ENCODE measurements at places on chromosomes 12 and 14.

DNA sequence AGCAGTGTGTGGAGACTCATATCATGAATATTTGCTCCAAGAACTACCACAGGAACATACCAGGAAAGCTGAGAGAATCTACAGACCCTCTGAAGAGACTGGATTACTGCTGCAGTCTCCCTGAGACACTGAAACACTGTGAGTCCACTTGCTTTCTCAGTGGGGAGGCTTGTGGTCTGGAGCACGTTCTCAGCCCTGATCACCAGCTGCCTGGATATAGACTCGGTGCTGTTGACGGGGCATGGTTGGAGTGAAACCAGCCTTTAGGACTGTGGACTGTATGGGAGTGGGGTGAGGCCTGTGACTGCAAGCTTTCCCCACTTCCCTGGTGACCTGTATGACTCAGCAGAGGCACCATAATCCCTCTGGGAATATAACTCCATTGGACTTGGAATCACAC lies 525.8 kb upstream of the FBXO33 start:
- no peak for DNase-seq

GRCh38 chr12:93061473-93062419 lies 132.7 kb upstream of the EEA1 start:
- no peak for DNase-seq

DNA sequence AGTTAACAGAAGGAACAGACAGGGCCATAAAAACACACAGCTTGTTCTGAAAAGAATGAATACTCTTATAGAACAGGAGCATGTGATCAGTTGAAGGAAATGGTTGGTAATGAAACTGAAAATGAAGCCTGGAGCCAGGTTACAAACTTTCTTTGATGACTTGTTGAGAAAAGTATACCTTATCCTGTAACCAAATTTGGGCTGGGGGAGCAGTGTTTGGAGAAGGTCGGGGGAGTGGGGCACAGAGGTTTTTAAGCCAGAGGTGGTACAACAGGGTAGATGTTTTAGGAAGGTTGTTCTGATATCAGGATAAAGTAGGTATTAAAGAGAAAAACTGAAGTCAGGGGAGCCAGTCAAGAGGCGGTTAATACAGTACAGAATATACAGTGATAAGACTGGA lies 8.2 kb downstream of the GOLT1B start:
- no peak for DNase-seq

- DNase-seq: no peak
These were observed 110.0 kb downstream of the ARF6 start for GRCh38 chr14:50002926-50003212.

- DNase-seq: no peak
These were observed 1126.1 kb downstream of the TMEM121 start for GRCh38 chr14:106652494-106652893.

DNA sequence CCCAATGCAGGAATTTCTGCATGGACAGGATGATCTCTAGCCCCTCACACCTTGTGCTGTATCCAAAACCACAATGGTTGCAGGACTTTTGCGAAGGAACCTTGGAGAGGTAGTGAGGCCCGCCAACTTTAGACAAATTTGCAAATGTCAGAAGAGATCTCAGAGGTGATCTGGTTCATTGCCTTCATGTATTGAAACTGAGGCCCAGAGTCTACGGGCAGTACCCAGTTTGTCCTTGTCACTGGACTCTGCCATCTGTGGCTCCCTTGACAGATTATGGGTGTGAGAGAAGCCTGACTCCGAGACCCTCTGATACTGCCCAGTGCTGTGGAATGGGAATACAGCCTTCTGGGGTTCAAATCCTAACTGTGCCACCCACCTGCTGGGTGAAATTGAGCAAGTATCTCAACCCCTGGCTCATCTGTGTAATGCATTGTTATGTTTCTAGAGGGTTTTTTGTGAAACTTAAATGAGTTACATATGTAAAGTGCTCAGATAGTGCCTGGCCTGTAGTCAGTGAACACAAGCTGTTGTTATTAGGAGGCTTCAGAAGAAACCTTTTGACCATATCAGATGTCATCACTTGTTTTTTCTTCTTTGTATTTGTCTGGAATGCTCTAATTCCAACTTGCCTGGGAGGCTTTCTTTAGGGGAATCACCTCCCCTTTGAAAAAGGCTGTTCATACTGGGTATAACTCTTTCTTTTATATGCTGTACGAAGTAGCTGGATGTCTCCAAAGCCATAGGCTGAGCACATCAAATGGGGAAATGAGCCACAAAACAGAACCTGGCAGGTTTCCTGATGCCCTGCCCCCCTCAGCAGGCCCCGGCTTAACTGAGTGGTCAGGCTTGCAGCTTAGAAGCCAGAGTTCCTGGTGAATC lies 71.4 kb upstream of the SRSF5 start:
- DNase-seq: no peak

GRCh38 chr12:131799828-131800593 lies 28.2 kb upstream of the MMP17 start:
- no peak for DNase-seq

- no peak for DNase-seq
These were observed 149.2 kb upstream of the FBXO33 start for GRCh38 chr14:39581474-39581873.

DNA sequence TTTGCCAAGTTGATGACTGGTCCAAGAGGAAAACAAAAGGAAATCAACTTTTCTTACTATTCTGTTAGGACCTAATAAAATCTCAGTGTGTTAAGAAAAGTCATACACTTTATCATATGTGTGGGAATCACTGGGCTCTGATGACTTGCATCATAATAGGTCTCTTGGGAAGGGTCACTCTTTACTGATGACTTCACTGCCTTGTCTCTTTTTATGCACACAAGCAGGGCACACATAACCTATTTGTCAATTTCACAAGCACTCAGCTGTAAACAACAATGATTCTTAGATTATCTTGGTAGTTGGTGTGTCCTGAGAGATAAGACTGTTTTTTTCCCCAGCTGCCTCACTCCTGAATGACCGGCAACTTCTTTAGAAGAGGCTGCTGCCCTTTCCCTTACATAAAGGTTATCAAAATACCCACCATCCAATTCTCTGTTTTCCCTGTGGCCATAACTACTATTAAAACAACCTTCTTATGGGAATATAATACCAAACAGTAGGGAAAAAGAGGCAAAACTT lies 50.9 kb upstream of the INSM2 start:
- DNase-seq: no peak

DNA sequence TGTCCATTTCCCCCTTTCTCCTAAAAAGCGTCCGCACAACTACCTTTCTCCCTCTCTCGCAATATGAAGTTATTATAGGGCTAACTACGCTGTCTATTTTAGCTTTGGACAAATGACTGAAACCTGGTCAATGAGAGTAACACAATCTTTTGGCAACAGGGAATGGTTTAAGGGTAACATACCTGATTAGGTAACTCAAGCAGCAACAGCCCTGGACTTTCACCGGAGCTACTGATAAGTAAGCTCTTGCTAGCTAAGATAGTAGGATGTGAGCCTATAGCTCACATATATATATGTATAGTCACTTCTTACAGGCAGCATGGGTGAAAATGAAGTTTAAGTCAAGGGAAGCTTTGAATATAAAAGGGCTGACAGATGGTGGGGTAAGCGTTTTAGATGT lies 313.0 kb downstream of the CEP128 start:
- no peak for DNase-seq

GRCh38 chr12:20507711-20508110 lies 139.4 kb downstream of the PDE3A start:
- no peak for DNase-seq

GRCh38 chr12:82954572-82954971 lies 267.9 kb downstream of the TMTC2 start:
- no peak for DNase-seq

DNA sequence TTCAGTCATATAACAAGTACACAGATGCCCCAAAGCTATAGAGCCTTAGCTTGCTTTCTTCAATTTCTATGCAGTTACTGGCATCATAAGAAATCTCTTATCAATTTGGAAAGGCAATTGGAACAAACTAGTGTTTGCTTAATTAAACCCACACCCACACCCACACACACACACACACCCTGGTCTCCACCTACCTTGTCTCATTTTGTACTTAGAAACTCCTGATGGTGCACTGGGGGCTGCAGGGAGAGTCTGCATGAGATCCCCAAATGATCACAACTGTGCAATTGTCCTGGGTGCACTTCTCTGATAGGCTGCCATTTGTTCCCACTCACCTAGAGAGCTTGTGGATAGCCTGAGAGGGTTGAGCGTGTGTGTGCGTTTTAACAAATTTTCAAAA lies 40.5 kb upstream of the PTCSC3 start:
- no peak for DNase-seq

DNA sequence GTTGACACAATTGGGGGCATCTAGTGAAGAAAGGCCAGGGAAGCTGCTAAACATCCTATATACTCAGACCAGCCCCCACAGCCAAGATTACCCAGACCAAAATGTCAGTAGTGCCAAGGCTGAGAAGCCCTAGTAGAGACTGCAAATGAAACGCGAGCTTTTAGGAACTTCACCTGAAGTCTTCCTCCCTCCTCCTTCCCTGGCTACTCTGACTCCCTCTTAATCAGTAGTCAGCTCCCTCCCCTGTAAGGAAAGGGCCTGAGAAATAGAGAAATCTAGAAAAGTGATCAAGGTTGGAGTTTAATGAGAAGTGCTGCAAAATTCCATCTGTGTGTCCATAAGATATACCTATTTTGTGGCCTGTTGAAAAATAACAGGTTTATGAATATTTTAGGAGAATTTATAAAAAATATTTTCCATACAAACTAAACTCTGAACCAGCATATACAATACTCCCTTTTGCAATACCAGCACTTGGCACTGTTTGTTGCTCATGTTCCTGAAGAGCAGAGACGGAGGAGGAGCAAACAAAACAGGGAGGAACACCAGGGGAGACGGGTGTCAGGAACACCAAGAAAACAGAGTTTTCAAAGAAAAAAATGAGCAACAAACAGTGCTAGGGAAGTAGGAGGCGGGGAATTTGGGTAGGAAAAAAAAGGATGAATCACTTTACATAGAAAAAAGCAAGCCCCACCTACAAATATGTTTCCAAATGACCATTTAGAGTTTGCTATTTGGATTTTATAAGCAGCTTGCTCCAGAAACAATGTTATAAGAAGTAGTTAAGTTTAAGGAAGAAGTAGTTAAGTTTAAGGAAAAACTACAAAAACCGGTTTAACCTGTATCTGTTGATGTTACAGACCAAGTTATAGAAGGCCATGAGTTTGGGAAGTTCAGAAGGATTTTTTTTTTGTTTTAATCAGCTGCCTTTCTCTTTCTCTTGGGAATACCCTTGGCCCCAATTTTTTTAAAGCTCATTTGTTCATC lies 282.1 kb upstream of the GRIP1 start:
- DNase-seq: no peak

DNA sequence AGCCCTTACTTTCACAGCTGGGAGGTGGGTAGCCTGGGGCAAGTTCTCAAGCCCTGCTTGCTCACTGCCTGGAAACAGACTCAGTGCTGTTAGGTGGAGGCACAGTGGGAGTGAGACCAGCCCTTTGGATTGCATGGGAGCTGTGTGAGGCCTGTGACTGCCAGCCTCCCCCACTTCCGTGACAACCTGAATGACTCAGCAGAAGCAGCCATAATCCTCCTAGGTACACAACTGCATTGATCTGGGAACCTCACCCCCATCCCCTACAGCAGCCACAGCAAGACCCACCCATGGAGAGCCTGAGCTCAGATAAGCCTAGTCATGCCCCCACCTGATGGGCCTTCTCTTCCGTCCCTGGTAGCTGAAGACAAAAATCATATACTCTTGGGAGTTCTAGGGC lies 26.4 kb downstream of the ALG10 start:
- DNase-seq: no peak

- DNase-seq: no peak
These were observed 1.5 kb downstream of the PLEKHA5 start for GRCh38 chr12:19131025-19131444.

GRCh38 chr12:52871291-52872039 lies 22.7 kb upstream of the KRT78 start:
- DNase-seq: no peak

DNA sequence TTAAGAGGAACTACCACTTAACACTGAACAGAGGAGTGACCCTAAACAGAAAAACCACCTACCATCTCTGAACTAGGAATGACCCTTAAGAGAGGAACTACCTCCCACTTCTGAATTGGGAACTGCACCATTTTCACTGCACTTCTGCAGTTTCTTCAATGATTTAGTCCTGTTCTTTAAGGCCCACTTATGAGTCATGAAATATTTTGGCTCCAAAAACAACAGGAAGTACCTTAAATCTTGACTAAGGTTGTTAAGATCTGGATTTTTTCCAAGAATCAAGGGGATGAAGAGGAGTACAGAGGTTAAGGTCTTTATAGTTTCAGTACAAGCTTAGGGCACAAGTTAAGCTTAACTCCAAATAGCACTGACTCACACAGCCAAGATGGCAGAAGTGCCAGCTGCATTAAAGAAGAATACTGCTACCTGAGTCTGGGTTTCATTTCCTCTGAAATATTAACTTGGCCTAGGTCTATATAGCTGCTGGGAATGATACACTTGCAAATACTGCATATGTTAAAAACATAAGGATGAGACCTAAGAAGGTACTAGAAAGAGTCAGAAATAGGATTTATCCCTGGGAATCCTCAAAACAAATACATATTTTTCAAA lies 4.2 kb downstream of the NPC2 start:
- no peak for DNase-seq

GRCh38 chr12:108394196-108394595 lies 55.1 kb upstream of the CMKLR1 start:
- no peak for DNase-seq

- DNase-seq: no peak
These were observed 8.0 kb downstream of the CACNB3 start for GRCh38 chr12:48826209-48826855.

GRCh38 chr12:116694653-116695463 lies 43.0 kb downstream of the SPRING1 start:
- DNase-seq: no peak

DNA sequence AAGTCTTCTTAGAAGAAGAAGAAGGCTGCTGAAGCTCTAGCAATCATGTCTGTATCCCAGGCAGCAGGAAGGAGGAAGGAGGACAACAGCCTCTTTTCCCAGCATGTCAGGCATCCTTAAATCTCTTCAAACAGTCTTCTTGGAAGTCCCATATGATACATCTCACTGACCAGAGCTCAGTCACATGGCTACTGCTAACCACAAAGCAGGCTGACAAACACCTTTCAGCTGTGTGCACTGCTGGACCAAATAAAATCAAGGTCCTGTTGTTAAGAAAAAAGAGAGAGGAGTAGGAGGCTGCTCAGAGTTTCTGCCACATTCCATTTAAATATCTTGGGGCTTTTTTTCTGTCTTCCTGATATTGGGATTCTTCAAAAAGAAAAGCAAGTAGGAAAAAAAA lies 203.4 kb upstream of the PELI2 start:
- DNase-seq: no peak

- no peak for DNase-seq
These were observed 19.8 kb upstream of the SNAPC1 start for GRCh38 chr14:61742371-61742770.

DNA sequence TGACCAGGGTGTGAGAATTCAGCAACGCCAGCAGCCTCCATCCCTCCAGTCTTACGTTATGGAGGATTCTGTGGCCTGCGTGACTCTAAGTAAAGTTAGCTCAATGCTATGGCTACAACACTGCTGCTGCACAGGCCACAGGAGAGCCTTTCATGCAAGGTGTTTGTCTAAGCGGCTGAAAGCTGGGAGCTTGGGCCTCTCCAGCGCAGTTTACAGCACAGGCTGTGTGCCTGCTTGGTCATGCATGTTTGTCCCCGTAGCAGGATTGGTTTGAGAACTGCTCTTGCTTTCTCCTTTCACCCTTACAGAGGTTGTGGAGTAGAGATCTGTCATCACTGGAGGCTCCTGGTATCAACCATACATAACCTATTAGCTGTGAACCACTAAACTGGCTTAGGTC lies 113.1 kb upstream of the TMCC3 start:
- DNase-seq: no peak
